Stimulated activated CD4-positive, alpha-beta T cell treated with anti-CD3 and anti-CD28 coated beads, Interleukin-4, amount 100 ng/mL, for 48 hours (primary cell): ENCODE measurements at places on chromosomes 2 and 18.

- DNase-seq = no peak
These were observed 240.3 kb upstream of the FBXO11 start for GRCh38 chr2:48146552-48146951.

- DNase-seq = no peak
These were observed 89.8 kb downstream of the PRPF40A start for GRCh38 chr2:152627351-152627957.

DNA sequence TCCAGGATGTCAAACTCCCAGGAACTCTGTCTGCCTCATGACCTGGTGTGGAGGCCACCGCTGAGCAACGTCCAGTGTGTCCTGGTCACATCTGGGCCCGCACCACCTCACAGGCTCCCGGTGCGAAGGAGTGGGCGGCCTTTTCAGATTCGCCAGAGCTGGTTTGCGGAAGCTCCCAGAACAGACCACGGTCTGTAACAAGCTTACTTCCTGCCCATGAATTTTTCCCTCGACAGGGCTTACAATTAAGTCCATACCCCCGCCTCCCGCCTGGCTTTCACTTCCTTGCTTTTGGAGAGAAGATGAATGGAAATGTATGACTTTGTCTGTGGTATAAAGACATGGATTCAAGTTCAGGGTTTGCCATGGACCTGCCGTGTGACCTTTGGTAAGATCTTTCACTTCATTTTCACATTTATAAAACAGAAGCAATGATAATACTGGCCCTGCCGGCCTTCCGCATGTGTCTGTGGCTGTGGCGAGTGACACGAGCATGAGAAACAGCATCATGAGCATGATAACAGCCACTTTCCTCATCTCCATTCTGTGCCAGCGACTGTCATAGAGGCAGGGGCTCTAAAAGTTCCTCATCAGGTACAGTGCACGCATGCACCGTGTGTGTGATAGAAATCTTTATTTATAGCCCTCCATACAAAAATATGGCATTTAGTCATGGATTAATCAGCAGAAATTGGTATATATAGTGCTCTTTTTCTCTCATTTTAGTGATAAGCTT lies 31.0 kb upstream of the KCNF1 start:
- no peak for DNase-seq

DNA sequence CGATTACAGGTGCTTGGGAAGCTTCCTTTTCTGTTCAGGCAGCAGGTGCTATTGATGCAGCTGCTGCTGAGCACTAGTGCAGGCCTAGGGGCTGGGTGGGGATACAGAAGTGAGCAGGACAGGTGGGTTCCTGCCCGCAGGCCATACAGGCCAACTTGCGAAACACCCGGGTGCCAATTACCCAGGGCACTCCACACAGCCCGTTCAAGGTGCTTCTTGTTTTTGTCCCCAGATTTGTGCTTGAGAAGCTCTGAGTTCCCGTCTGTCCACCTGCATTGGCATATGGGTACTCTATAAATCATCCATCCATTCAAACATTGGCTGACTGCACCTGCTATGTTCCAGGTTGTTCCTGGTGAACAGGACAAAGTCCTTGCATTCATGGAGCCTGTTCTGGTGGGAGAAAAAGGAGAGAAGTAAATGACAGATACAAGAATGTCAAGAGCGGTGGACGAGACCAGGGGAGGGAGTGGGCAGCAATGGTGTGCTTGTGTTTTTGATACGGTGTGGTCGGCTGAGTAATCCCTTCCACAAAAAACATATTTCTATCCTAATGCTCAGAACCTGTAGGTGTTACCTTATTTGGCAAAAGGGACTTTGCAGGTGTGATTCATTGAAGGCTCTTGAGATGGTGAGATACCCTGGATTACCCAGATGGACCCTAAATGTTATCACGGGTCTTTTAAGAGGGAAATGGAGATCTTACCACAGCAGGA lies 31.4 kb downstream of the SH3BP4 start:
- DNase-seq = no peak

- DNase-seq = no peak
These were observed 52.0 kb downstream of the RASGRP3 start for GRCh38 chr2:33528441-33528950.

DNA sequence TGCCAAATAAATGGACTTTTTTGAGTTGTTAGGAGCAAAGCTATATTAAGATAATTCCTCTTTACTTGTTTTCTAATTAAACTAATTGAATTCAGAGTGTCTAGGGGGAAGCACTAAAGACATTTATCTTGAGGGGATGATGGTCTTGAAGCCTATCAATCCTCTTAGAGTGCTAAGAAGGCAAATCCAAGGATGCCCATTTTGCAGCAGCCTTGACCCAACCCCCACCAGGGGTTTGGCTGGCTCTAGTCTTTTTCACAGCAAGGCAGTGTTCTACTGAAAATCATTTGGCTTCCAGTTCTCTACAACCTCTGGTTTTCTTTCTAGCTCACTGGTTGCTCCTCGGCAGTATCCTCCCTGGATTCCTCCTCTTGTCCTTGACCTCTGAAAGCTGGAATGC lies 6.5 kb upstream of the RAX start:
- no peak for DNase-seq

GRCh38 chr2:132460781-132461180 lies 44.2 kb downstream of the GPR39 start:
- no peak for DNase-seq

DNA sequence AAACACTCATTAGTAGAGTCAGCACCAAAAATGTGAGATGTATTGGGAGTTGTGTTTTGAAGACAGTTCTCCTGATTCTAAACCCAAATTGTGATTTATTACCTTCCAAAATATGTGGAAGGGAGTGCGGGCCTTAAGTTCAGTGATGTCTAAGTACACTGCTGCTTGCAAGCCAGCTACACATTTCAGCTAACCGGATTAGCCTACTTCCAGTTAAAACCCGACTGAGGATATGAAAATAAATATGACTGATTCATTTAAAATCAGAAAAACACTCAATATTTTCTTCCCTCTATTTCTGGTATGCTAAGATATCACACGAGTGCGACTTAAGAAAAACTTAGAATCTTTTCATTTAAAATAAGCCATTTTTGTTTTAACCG lies 907 bp downstream of the FHL2 start:
- no peak for DNase-seq

DNA sequence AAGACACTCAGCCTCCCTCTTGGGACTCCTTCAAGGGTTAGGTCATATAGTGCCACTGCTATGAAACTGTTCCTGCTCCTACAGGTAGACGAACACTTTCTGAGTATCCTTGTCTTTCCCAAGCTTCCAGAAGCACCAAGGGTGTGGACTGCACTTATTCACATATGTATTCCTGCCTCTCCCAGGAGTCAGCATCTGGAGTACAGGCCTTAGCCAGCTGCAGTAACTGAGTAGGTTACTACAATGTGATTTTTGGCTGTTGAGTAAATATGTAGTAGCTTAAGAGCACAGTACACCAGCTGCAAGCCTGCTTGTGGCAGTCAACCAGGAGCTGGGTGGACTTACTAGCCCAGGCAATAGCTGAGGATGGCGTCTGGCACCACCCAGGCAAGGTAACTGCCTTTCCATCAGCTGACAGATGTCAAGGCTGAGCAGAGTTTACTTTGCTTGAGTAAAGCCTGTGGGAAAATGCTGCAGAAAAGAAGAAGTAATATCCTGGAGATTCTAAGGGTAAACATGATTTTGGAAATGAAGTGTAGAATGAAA lies 14.0 kb upstream of the SCLY start:
- no peak for DNase-seq

GRCh38 chr18:46378126-46378863 lies 274.1 kb downstream of the HAUS1 start:
- no peak for DNase-seq
